Placental epithelial cell (primary cell): ENCODE measurements at places on chromosomes 7 and 10. TPM values are rescaled to one million over a fixed set of nuclear protein-coding genes. Genes with fewer than 3 reads are reported as not detected.

PLPP4 gene
- not detected in 2 replicates for total RNA-seq

MCM10 gene
- 3.5 and 4.7 TPM in 2 replicates for total RNA-seq

PNLIPRP1 gene
- not detected in 2 replicates for total RNA-seq

DBNL gene
- total RNA-seq: 68.7 and 125 TPM in 2 replicates

CRPPA gene
- 1.6 and 3.1 TPM in 2 replicates for total RNA-seq

FXYD4 gene
- not detected in 2 replicates for total RNA-seq

HABP2 gene
- not detected in 2 replicates for total RNA-seq

CDH23 gene
- 5.6 and 31.4 TPM in 2 replicates for total RNA-seq

HEPACAM2 gene
- total RNA-seq: not detected in 2 replicates

HSPA12A gene
- total RNA-seq: 1.7 and 4.3 TPM in 2 replicates

ENTPD1 gene
- total RNA-seq: 0.11 TPM in 1 of 2 replicates, not detected in the other

PODXL gene
- 3.1 and 6.6 TPM in 2 replicates for total RNA-seq

FFAR4 gene
- total RNA-seq: not detected in 2 replicates

OR2A25 gene
- not detected in 2 replicates for total RNA-seq

TMEM176A gene
- total RNA-seq: not detected in 2 replicates

ITIH5 gene
- 4.2 and 18.8 TPM in 2 replicates for total RNA-seq

PEX1 gene
- 13.0 and 14.5 TPM in 2 replicates for total RNA-seq

FZD1 gene
- 22.9 and 27.5 TPM in 2 replicates for total RNA-seq

RHOBTB1 gene
- 25.6 and 58.9 TPM in 2 replicates for total RNA-seq

NANOS1 gene
- total RNA-seq: 0.65 and 4.7 TPM in 2 replicates

TCERG1L gene
- total RNA-seq: under 0.01 and 1.2 TPM in 2 replicates

NYAP1 gene
- total RNA-seq: 0.87 and 2.0 TPM in 2 replicates
